ENCODE measurements at places on chromosomes 12 and 14.
A peak's percentile ranks its signal among the peaks of the same experiment; 100 is the strongest.

DNA sequence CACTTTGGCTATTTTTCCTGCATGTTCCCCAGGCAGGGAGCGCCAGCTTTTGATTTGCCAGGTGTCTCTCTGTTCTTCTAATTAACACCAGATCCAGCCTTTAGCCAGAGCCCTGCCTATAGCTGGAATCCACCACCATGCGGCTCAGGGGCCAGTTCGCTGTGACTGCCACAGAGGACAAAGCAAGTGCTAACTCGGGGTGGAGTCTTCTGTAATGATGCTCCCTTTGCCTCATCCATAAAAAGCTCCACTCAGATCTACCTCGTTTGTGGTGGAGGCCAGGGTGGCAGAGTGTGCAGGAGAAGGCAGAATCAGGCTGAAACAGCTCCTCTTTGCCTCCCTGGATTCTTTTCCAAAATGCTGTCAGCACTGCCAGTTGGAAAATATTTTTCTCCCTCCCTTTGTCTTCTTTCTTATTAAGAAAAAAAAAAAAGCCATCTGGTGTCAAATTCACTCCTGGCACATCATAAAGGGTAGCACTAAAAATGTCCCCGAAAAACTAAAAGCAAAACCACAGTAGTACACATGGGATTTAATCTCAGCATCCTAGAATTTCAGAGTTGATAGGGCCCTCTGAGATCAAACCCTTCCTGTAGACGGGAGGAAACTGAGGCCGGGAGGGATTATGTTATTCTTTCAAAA lies 18.0 kb upstream of the CTDSP2 start:
- no peak for DNase-seq

- no peak for DNase-seq
Measured at GRCh38 chr12:110930348-110931314, 10.3 kb upstream of the MYL2 start.

- no peak for DNase-seq
Measured at GRCh38 chr14:61179796-61180398, 101.2 kb downstream of the TMEM30B start.

DNA sequence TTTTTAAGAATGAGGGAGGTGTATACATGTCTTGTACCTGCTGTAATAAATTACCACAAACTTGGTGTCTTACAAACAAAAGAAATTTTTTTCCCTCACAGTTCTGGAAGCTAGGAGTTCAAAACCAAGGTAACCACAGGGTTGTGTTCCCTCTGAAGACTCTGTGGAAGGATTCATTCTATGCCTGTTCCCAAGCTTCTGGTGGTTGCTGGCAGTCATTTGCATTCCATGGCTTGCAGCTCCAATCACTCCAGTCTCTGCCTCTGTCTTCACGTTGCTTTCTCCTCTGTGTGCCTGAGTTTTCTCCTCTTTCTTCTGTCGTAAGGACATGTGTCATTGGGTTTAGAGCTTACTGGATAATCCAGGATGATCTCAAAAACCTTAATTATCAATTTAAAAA lies 15.4 kb upstream of the ZNF641 start:
- no peak for DNase-seq

GRCh38 chr12:49907352-49907751 lies 3.7 kb upstream of the FAIM2 start:
- DNase-seq: no peak

- no peak for DNase-seq
Measured at GRCh38 chr12:132129007-132129406, 15.1 kb downstream of the DDX51 start.

DNA sequence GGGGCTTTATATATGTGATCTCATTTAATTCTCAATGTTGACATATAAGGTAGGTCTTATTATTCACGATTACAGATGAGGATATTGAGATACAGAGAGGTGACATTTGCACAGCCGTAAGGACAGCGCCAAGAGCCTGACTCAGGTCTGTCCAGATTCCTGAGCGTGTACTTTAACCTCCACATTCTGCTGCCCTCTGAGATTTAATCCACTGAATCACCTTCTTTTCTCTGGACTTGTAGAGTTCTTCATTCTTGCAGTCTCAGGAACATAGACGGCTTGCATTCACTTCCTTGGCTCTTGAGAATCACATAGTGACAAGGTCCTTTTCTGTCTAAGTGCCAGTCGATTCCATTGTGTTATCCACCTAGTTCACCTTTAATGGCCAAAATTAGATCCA lies 141.0 kb upstream of the ARHGAP5 start:
- DNase-seq: no peak

GRCh38 chr14:31006703-31007102 lies 18.7 kb upstream of the AP4S1 start:
- no peak for DNase-seq

DNA sequence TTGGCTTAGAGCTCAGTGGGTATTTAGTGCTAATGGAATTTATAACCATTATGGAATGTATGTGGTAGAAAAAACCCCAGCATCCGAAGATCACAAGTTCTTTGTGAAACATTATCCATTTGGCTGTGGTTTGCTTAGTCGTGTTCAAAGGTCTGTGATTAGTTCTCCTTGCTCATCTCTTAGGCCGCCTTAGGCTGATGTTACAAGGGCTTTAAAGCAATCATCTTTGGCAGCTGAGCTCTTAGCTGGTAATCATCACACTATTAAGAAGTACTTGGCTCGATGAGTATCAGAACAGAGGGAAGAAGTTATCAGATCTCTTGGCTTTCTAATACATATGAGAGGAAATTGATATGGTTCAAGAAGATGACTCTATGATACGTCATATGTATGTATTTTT lies 124.1 kb upstream of the E2F7 start:
- no peak for DNase-seq

DNA sequence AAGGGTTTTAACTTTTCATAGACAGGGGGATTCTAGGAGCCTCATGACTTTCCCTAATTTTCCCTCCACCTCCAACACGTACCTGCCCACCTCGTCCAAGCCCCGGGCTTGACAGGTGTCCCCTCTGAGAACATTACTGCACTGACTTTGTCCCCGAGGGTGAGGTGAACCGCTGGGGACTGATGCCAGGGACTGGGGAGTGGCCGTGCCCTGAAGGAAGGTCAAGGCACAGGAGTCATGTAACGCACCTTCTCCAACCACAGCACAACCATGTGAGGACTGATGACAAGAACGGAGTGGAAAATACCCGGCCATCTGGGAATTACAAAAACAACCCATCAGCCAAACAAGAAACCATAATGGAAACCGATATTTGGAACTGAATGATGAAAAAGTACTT lies 214.7 kb upstream of the C14orf180 start:
- DNase-seq: no peak

- no peak for DNase-seq
Measured at GRCh38 chr12:65500091-65500900, 221.8 kb downstream of the MSRB3 start.

DNA sequence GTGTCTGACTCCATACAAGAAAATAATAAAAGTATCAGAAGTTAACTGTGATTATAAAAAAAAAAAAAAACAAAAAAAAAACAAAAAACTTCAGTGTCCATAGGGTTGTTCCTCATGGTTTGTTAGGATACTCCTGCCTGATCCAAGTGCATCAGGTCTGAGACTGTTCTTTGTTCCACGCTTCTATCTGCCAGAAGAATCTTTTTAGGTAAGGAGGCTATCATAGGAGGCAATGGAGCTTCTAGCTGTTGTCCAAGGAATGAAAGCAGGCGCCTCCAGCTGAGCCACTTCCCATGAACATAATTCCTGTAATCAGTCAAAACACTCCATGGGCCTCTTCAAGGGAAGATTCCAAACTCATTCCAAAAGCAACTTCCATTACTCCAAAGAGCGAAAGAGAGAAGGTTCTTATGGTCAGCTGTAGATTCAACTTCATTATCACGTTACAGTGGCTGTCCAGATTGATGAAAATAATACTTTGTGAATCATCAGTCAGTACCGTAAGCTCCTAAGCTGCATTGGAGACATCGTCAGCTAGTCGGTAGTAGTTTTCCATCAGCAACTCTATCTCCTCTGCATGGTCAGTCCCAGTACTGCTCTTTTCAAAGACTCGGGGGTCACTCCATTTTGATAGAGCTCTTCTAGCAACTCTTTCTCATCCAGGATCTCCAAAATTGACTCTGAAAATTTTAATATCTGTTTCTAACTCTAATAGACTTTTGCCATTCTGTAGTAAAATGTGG lies 9.7 kb downstream of the TBC1D15 start:
- no peak for DNase-seq

DNA sequence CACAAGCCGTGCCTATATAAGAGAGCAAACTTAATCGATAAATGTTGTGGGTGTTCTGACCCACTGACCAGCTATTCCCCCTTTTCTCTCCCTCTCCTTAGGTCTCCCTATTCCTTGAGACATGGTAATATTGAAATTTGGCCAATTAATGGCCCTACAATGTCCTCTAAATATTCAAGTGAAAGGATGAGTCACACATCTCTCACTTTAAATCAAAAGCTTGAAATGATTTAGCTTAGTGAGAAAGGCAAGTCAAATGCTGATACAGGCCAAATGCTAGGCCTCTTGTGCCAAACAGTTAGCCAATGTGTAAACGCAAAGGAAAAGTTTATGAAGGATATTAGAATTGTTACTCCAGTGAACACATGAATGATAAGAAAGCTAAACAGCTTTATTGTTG lies 102.2 kb upstream of the CPNE8 start:
- DNase-seq: no peak

DNA sequence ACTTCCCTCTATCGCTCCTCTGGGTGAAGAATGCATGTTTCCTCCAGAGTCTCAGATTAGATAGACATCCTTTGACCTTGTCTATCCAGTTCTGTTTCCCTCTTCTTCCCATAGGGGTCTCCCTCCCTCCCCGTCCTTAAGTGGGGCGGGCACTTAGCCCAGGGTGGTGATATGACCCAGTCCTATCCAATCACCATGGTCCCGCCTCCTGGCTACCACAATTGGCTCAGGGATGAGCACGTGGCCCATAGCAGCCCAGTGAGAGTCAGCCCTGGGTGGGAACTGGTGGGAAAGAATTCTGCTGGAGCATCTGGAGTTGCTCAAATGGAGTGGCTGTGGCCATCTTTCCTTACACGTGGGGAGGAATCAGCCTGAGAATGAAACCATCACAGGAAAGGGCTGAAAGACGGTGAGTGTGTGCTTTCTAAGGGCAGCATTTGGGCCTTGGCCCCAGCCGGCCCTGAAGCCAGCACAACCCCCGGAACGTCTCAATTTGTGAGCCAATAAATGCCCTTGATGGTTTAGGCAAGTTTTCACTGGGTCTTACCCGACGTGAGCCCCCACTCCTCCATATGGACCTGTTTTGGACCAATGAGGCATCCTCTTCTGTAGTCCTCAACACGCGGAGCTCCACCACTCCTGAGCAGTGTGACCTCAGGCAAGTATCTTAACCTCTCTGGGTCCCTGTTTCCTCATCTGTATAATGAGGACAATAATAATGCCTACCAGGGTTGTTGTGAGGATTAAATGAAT lies 14.4 kb upstream of the MLXIP start:
- peak; percentile 78 for DNase-seq

DNA sequence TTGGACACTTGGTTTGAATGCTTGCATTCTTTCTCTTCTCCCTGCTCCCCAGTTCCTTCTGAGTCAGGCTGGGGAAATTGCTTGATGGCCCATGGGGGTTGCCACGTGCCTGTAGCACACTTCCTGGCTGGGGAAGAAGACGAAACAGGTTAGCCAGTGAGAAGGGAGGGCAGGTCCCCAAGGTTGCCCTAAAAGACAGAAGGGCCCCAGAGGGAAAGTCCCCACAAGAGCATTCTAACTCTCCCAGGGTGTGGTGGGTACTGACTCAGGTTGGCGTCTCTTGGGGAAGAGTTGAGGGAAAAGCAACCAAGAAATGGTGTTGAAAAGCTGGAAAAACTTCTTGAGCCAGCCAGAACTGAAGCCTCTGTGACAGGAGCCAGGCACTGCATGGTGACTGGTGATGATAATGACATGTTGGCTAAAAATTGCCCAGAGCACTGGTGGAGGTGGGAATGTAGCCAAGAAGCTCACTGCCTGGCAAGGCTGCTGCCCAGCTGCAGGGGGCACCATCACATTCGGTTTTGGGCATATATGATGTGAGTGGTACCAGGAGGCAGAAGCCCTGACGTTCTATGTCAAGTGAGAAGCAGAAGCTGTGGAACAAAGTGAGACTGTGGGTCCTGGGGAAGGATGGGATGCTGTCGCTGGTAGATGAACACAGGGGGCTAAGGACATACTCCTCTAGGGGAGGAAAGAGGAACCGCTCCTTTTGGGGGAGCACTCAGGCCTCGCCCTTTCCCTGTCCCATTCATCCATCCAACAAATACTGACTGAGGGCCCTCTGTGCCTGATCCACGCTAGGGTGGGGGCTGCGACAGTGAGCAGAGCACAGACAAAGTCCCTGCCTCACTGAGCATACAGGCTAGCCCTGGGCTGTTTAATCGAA lies 8.1 kb upstream of the RABGGTA start:
- DNase-seq: no peak

DNA sequence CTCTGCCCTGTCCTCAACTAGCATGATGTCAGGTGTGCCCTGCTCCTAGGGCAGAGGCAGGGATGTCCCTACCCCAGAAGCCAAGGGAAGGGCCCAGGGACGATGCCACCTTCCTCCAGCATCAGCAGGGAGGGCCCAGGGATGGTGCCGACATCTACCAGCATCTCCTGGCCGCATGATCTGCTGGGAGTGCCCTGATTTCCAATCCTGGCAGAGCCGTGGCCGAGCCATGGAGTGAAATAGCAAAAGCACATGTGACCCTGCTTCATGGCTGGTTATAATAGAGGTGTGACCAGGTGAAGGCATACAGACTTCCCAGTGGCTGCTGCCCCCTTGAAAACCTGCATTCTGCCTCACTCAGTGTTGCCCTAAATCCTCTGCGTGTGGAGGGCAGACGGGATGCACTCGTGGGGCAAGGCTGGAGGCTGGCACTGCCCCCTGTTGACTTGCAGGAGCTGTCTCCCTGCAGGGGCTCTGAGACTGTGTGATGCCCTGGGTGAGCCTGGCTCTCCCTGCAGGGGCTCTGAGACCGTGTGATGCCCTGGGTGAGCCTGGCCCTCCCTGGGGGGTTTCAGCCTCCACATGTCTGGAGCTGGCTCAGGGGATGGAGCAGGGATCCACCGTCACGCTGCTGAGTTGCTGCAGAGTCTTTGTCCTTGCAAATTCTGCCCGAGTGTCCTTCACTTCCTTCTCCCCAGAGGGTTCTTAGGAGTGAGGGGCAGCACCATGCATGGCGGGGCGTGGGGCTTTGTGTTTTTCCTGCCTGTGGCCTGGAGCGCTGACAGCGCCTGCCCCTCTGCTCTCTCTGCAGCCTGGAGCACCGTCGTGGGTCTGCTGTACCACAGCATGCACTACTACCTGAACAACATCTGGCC lies 51.7 kb downstream of the ADGRD1 start:
- no peak for DNase-seq

- no peak for DNase-seq
Measured at GRCh38 chr14:101197595-101198397, 294.3 kb upstream of the RTL1 start.

DNA sequence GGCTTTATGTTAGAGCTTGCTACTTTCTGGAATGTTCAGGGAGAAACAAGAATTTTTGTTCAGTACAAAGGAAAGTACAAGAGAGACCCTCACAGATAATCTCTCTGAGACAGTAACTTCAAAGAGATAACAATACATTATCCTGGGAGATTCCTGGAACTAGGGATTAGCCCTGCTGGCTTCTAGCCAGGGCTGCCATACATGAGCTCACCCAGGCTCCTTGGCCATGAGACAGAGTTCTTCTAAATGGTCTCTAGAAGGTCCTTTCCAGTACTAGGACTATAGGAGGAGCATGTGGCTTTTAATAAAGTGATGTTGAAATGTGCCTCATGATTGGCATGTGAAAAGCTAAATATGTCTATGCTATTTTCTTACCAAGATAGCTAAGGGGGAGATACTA lies 342.5 kb downstream of the EMP1 start:
- no peak for DNase-seq

- no peak for DNase-seq
Measured at GRCh38 chr12:120554678-120555077, 20.5 kb downstream of the RNF10 start.

- no peak for DNase-seq
Measured at GRCh38 chr12:31896514-31897039, 62.6 kb upstream of the RESF1 start.
